ENCODE measurements at places on chromosomes 7 and 10. TPM values are rescaled to one million over a fixed set of nuclear protein-coding genes. Genes with fewer than 3 reads are reported as not detected.
A peak's percentile ranks its signal among the peaks of the same experiment; 100 is the strongest.

Gene ZP3
- total RNA-seq: 0.83 TPM

Gene CHAT
- total RNA-seq: not detected

Gene HOXA11
- not detected for total RNA-seq

DNA sequence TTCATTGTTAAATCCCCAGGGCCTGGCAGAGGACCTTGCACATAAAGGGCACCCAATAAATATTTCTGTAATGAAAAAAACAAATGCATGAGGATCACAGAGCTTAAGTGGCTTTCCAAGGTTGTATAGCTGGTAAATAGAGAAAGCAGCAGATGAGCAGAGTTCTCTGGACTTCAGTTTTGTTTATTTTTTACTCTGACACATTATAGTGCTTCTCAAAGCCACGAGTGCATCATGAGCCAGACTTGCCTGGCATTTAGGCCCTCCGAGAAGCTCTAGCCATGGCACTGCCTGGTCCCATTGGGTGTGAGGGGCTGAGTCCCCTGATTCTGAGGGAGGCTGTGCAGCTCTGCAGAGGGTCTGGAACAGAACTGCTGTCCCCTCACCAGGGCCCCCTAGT lies 87.2 kb upstream of the ZNF32 start:
- H3K4me1 ChIP-seq: peaks cover 9% of the 10 kb centered on the region
- DNase-seq: peak; percentile 68
- H3K4me3 ChIP-seq: no peak overlapping the region
- no peaks in the 10 kb centered on the region for H3K27me3 ChIP-seq
- H3K36me3 ChIP-seq: no peaks in the 10 kb centered on the region

- H3K27ac ChIP-seq: no peak overlapping the region
- no peaks in the 10 kb centered on the region for H3K36me3 ChIP-seq
- H3K27me3 ChIP-seq: peaks cover 41% of the 10 kb centered on the region
- no peaks in the 10 kb centered on the region for H3K4me1 ChIP-seq
These were observed 49.1 kb upstream of the STEAP1B start for GRCh38 chr7:22549051-22549450.

- H3K27me3 ChIP-seq: no peaks in the 10 kb centered on the region
- H3K36me3 ChIP-seq: peaks cover 7% of the 10 kb centered on the region
- H3K4me3 ChIP-seq: no peak overlapping the region
- H3K27ac ChIP-seq: peak overlapping the region; percentile 70
These were observed 8.1 kb upstream of the DEPP1 start for GRCh38 chr10:44986670-44987069.
